Hypothalamus (tissue), 51 donors: ENCODE measurements at places on chromosomes 13 and 19.

DNA sequence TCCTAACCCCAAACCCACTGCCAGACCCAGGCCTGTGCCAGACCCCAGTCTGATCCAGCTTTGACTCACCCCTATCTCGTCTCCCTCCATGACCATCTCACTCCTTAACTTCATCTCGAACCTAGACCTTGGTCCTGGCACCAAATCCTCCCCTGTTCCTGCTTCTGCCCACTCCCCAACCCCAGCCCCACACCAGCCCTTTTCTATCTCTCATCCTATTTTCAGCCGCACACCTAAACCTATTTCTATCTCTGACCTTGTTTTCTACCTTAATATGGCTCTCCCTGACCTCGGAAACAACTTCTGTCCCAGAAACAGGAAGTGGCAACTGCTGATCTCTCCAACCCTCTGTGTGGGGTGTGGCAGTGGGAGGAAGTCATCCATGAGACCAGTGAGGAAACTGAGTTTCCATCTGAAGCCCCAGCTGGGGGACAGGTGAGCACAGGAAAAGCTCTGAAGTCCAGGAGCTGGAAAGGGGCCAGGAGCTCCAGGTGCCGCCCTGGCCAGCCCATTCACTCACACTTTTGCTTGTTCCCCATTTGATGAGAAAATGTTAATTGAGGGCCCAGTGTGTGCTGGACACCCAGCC is 13.7 kb downstream of the PTH2 start:
- no peak for DNase-seq

- DNase-seq = no peak
These were observed 345.8 kb downstream of the TBC1D4 start for GRCh38 chr13:75136151-75136550.

- DNase-seq = no peak
These were observed 21.4 kb downstream of the PPP2R1A start for GRCh38 chr19:52211203-52211602.

- DNase-seq = peak; percentile 35
These were observed 15.9 kb downstream of the SUGP1 start for GRCh38 chr19:19304186-19304965.

DNA sequence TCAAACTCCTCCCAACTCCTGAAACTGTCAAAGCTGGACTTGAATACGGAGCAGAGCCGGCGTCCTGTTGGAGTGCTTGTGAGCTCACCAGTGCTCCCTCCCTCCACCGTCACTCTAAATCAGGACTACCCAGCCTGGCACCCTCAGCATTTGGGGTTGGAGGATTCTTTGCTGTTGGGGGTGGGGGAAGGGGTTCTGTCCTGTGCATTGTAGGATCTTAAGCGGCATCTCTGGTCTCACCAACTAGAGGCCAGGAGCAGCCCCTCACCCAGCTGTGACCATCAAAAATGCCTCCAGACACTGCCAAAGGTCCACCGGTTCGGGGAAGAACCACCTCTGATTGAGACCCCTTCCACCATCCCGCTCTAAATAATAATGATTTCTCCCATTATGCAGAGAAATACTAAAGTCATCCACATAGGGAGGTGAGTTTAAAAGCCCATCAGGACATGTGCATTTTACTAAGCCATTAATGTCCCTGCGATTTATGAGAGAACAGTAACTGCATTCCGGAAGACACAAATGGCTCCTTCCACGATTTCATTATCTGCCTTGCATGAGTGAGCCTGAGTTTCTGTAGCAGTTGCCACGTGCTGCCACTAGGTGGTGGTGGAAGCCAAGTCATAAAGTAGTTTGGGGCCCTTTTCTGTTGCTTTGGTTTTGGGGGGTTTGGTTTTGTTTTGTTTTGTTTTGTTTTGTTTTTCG is 16.1 kb upstream of the USP29 start:
- peak; percentile 35 for DNase-seq

DNA sequence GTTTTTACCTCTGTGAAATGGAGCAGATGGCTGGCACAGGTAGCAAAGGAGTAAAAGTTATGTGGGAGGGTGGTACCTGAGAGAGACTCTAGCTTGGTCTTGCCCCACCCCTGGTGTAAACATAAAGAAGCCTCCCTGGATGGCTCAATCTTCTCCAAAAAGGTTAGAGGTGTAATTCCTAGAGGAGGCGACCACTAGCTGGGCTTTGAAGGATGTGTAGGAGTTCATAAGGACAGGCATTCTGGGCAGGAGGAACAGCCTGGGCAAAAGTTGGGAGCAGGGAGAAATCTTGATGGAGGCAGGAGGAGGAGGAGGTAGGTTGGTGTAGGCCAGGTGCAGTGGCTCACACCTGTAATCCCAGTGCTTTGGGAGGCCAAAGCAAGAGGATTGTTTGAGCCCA is 7.8 kb upstream of the ICAM4 start:
- DNase-seq = no peak

- DNase-seq = no peak
These were observed 12.7 kb upstream of the EFNB2 start for GRCh38 chr13:106548064-106548696.

- DNase-seq = no peak
These were observed 383.1 kb upstream of the GPC6 start for GRCh38 chr13:92843549-92843948.

GRCh38 chr19:39582442-39582841 is 19.9 kb upstream of the LGALS13 start:
- DNase-seq = no peak

GRCh38 chr13:23570921-23571315 is 706 bp downstream of the TNFRSF19 start:
- no peak for DNase-seq

DNA sequence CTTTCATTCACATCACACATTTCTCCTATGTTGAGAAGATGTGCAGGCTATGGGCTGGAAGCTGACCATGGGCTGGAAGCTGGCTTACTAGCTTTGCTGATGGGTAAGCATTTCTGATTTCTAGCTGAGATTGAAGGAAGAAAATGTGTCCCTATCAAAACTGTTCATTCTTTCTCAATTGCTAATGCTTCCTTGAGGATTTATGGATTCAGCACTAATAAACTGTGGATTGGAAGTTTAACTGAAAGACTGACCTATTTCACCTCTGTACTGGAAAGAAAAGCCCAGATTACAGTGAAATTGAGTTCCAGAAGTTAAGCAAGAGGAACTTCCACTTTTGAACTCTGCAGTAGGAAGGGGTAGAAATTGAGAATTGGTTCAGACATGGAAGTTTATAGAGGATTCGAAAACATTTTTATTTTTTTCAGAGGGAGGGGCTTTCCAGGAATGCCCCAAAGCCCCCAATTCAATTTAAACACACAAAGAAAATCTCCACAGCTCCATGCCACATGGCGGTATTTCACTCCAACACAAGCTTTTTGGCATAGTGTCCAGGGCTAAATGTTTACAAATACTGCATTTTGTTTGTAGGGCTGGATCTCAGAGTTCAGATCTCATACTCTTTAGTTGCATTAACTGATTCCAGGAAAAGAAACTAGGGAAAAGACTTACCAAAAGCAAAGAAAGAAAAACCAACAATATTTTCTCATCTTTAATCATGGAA is 61.2 kb upstream of the ARGLU1 start:
- DNase-seq = no peak

GRCh38 chr19:10013316-10013715 is at the start of gene RDH8:
Gene RDH8 (plus strand): TSS chr19:10013483. CDS start chr19:10013498, 15 bp downstream.
- no peak for DNase-seq

- DNase-seq = no peak
These were observed 15.9 kb downstream of the KANK2 start for GRCh38 chr19:11181488-11181887.

DNA sequence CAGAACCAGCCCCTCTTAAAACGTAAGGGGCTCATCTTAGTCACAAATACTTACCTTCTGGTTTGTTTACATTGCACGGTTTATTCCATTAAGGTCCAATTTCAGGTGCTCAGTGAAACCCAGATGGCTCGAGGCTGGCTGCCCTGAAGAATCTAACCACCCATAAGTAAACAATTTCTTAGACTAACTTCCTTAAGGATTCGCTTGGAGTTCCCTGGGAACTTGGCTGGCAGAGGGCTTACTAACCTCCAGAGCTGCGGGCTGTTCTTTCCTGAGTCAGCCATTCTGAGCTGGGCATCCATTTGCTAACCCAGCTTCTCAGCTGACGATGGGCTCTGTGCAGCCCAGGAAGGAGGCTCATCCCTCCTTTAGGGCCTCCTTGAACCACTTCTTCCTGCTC is 262.1 kb downstream of the FGF9 start:
- DNase-seq = no peak
